ENCODE measurements at places on chromosomes 6 and 20.

GRCh38 chr6:44080561-44081521, 46.4 kb downstream of the MRPL14 start:
- no peak for DNase-seq

DNA sequence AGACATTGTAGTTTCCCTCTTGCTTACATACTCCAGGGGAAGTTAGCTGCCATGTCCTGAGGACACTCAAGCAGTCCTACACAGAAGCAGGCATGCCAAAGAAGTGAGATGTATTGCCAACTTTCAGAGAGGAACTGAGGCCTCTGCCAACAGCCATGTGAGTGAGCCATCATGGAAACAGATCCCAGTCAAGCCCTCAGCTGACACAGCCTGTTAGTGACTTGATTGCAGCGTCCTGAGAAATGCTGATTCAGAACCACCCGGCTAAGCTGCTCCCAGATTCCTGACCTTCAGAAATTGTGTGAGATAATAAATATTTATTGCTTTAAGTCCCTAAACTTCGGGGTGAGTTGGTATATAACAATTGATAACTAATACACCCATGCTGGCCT, 38.1 kb downstream of the GSTA2 start:
- DNase-seq, result no peak

- no peak for DNase-seq
These were observed 293.1 kb upstream of the SOX4 start for GRCh38 chr6:21300439-21300838.

DNA sequence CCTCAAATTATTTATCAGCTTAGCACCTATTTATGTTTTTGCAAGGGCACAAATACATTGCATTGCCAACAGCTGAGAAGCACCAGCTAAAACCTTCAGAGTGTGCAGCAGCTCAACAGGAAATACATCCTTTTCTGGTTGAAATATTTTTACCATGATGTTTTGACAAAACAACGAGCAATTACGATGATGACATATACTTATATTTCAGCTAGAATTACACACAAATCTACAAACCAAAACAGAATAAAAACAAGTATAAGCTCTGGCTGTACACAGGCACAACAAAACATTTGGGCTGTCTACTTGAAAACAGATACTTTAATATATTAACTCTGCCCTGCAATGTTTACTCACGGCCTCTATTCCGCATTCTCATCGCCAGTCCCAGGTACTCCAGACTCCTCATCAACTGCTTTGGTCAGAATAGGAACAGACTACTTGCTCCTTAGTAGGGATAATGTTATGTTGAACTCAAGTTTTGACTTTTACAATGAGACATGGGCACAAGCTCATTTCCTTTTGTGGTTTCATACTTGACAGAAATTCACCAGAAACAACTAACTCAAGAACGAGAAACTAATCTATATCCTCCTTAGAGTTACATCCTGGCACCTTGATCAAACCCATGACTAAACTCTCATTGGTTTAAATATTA, 377.6 kb downstream of the ESR1 start:
- no peak for DNase-seq

DNA sequence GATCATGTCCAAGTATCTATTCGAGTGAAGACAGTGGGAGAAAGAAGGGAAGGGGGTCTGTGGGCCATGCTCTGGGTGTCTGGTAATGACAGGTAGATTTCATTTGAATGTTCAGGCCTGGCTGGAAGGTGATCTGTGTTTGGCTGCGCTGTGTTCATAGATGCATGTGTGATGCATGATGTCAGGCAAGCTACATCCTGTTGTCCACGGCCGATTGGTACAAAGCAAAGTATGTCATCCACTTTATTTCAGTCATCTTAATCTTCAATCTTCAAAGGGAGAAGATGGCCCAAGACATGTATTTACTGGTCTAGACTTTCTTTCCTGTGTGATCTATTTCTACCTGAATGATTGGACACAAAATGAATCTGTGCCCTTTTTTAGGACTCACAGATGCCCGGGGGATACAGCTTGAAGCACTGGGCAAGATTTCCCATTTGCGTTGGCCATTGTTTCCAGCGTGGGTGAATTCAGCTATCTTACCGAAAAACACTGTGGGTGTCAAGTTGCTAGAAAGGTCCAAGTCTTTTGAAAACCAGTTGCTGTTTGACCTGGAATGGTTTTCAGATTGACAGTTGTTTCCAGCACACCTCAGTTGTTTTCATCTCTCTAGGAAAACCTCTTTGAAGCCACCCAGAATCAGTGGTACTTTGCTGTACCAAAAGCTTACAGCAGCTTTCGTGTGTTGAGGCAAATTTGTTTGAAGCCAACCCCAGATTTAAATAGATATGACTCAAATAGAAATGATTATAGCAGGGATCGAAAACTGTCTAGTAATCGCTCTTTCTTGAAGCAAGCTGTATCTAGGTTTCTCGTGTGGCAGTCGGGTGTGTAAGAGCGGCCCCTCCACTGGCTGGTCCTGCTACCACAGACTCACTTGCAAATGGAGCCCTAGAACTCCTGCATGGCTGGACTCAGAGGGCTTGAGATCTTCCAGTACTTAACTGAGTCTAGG, 27.2 kb downstream of the DUSP22 start:
- DNase-seq, result no peak

GRCh38 chr6:41306187-41306854, 19.8 kb upstream of the TREM1 start:
- no peak for DNase-seq

DNA sequence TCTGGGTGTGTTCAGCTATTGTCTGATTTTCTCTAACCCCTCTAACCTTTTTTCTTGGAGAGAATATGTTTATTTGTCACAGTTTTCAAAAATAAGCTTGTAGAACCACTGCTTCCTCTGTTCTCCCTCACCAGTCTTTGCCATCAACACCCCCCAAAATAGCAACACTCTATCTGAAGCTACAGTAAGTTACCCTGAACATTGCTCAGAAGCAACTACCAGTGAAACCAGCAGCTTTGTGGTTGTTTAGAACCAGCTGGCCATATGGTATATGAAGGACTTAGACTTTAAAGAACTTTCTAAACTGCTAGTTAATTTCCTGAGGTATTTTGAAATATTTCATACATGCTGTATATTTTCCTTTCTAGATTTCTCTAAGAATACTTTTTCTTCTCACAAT, 242.9 kb downstream of the KHDRBS2 start:
- no peak for DNase-seq

GRCh38 chr20:32325706-32326503, 32.2 kb upstream of the ASXL1 start:
- DNase-seq, result no peak

GRCh38 chr20:38106461-38106860, 58.6 kb downstream of the TGM2 start:
- DNase-seq, result no peak

DNA sequence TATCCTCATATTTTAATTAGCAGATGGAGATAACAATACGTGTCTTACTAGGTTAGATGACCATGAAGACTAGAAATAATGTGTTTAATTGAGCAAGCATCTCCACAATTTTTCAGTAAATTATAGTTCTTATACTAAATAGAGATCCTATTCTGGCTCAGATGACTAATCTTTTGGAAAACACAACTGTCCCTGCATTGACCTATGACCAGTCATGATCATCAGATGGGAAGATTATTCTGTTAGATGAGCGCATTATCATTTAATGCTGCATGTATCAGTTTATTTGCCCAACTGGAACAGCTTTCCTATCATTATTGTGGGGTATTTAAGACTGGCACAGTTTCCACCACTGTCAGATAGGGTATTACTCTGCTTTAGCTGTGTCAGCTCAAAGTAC, 185.5 kb downstream of the MOXD1 start:
- DNase-seq, result no peak

DNA sequence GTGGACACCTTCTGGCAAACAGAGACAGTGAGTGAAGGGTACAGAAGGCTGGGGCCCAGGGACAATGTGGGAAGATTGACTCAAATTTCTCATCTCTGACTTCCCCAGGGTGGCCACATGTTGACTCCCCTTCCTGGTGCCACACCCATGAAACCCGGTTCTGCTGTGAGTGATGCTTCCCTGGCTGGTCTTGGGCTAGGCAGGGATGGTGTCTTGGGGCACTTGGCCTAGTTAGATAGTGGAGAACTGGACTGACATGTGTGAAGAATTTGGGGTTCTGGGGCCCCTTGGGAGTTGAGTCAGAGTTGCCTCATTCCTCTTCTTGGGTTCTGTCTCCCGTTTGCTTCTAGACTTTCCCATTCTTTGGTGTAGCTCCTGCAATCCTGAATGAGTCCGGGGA, 34.2 kb downstream of the GSS start:
- no peak for DNase-seq

- no peak for DNase-seq
These were observed 20.4 kb upstream of the MCM3 start for GRCh38 chr6:52304983-52305390.
